ENCODE measurements at places on chromosomes 12 and 14.

- DNase-seq, result peak; percentile 16
These were observed 35.0 kb downstream of the SLC17A8 start for GRCh38 chr12:100391856-100392255.

GRCh38 chr14:52272375-52272774, 4.9 kb downstream of the PTGDR start:
- peak; percentile 37 for DNase-seq

DNA sequence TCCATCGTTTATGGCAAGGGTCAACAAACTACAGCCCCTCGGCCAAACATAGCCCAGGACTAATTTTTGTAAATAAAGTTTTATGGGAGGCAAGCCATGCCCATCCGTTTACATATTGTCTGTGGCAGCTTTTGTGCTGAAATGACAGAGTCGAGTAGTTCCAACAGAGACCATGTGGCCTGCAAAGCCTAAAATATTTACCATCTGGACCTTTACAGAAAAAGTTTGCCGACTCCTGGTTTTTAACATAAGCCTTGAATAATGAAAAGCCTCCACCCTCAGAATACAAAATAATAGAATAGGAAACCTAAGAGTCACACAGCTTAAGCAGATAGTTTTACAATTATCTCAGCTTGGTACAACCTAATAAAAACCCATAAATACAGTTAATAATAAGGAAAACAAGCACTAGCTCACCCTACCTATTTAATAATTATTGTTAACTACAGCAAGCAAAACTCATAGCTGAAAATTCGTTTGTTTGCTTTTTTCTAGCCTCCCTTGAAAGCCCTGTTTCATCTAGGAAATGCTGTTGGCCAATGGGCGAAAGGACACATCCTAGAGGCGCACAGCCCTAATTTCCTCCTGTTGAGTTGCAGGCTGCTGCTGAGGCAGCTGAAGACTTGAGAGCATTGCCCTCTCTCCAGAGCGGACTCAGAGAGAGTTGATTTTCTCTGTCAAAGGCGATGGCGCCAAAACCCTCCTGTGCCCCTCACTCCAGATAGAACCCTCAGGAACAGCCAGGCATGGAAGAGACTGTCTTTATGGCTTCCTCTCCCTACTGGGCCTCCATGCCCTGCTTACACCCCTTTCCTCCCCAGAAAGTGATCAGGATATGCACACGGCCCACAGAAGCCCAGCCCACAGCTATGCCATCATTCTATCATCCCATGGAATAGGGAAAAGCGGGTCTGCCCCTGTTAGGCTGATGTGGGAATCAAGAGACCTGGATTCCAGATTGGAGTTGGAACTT, 107.2 kb downstream of the DPF3 start:
- DNase-seq, result no peak

DNA sequence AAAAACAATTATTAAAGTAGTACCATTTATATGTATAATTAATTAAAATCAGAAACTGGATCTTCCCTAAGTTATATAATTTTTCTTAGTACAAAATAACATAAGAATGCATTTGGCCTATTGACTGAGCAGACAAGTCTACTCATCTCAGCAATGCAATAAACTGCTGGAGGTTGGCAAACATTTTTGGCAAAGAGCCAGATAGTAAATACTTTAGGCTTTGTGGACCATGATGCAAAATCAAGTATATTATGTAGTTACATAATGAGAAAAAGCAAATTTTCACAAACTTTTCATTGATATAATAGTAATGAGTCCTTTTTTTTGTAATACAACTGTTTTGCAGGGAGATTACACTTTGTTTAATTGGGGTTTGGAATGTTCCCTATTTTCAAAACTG, 30.9 kb downstream of the ERGIC2 start:
- DNase-seq, result no peak

GRCh38 chr14:79805636-79806035, 405.7 kb downstream of the DIO2 start:
- no peak for DNase-seq

DNA sequence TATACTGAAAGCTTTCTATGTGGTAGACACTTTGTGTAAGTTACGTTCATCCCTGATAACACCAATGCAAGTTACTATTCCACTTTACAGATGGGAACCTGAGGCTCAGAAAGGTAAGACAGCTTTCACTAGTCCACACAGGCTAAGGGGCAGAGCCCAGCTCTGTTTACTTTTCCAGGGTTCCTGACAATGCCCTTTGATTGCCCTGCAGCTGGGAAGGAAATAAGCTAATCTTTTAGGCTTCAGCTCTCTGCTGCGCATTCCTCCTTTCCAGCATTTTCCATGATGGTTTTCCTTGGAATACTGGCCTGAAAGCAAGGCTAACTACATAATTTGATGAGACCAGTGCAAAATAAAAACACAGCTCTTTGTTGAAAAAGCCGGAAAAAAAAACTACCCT, 185.7 kb upstream of the BTG1 start:
- no peak for DNase-seq

- DNase-seq, result no peak
These were observed 393.2 kb downstream of the BCAT1 start for GRCh38 chr12:24555730-24556129.

- no peak for DNase-seq
These were observed 5.3 kb downstream of the SPRYD3 start for GRCh38 chr12:53073881-53074280.

DNA sequence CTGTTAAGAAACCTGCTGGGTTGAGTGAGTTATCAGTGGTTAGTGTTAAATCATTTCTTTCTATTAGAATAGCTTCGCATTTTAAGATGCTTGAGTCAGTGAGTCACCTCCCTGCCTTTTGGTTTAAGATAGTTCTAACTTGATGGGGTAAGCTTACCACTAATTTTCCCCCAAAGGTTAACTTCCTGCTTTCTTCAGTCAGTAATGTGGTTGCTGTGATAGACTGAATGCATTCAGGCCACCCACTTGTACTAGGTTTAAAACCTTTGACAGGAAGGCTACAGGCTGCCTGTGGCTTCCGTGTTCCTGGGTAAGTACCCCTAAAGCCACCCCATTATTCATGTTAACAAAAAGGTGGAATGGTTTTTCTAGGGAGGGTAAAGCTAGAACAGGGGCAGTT, 25.3 kb downstream of the CLEC2A start:
- no peak for DNase-seq

- DNase-seq, result no peak
These were observed 28.2 kb upstream of the CD27 start for GRCh38 chr12:6416596-6416995.

DNA sequence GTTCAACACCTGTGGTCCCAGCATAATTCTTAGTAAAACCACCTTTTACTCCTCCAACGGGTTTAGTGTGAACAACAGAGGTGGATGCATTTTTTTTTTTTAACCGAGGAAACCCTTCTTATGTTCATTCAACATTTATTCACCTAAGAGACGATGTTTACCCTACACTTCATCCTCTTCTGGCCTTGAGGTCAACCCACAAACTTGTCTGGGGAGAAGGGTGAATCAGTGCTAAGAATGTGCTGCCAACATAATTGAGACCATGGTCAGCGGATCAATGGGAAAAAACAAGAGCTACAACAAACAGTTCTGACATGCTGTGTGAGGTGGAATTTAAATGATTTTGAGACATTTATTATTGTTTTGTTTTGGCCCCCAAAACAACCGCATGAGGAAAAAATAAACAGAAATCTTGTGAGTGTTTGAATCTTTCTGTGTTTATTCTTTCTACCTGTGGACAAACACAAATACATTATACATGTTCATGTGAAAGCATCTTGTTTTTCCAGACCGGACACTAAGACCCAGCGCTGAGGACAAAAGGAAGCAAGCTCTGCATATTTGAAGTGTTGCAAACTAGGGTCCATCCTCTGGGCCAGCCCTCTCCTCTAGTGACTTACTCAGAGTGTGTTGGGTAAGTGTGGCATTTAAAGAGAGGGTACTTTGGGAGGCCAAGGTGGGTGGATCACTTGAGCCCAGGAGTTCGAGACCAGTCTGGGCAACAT, 5.1 kb upstream of the USP30 start:
- no peak for DNase-seq

DNA sequence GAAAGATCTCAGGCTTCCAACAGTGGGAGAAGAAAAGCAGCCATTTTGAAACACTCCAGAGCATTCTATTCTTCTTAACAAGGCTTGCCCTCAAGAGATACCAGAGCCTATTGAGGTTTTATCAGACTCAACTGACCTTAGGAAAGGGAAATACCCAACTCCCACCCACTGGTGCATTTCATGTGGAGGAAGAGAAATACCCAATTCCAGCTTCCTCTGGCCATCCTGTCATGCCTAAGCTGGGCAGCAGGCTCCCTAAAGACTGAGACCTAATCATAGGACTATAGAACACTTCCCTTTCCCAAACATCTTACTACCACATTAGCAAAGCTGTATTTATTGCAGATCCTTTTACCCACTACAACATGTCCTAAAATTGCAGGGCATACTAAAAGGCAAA, 164.5 kb downstream of the KIF21A start:
- no peak for DNase-seq
